ENCODE measurements at places on chromosomes 2 and 18.

- no peak for DNase-seq
Measured at GRCh38 chr2:226839161-226839560, 3.3 kb downstream of the RHBDD1 start.

DNA sequence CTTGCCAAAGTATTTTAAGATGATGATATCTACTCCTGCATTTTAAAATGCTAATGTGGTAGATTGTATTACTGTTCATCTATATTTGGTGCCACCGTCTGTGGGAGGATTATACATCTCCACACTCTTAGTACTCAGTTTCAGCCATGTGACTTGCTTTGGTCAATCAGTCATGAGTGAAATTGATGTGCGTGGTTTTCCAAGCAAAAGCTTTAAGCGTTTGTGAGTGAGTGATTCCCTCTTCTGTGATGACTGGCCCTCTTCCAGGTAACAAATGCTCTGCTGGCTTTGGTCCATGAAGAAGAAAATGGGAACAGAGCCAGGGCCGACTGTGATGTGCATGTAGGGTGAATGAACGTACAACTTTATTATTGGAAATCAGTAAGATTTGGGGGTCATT is 330.4 kb downstream of the LPIN1 start:
- no peak for DNase-seq

DNA sequence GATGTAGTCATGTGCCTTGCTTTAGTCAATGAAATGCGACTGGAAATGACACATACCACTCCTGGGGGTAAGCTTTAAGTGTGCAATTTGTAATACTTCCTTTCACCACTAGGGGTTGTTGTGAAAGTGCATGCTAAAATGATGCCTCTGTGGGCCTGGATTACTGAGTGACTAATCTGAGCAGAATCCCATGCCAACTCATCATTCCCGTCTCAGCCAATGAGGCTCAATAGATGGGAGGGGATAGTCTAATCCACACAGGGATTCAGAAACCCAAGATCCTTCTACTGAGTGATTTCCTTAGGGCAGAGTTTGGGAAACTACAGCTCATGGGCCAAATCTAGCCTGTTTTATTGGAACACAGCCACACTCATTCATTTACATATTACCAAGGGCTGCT is 54.0 kb downstream of the HRH4 start:
- DNase-seq = no peak

DNA sequence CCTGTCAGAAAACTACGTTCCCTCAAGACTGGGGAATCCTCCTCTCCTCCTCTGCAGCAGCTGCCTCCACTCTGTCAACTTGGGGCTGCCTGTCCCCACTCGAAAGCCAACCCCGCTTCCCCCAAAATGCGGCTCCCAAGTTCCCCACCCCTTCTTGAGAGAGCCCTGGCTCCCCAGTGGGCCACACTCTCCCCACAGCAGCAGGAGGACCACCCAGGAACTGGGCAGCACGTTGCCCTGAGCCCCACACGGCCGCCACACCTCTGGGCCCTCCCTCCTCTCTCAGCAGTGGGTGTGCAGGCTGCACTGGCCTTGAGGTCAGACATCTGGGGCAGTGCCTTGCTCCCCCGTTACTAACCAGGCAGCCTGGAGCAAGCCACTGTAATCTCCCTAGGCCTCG is 9.6 kb upstream of the TEX51 start:
- DNase-seq = no peak

- DNase-seq = no peak
Measured at GRCh38 chr2:109160714-109161440, 31.9 kb downstream of the SH3RF3 start.

- DNase-seq = no peak
Measured at GRCh38 chr2:23622466-23622865, 237.5 kb downstream of the KLHL29 start.

GRCh38 chr18:51077217-51077616 is 47.2 kb downstream of the SMAD4 start:
- DNase-seq = peak; percentile 23

DNA sequence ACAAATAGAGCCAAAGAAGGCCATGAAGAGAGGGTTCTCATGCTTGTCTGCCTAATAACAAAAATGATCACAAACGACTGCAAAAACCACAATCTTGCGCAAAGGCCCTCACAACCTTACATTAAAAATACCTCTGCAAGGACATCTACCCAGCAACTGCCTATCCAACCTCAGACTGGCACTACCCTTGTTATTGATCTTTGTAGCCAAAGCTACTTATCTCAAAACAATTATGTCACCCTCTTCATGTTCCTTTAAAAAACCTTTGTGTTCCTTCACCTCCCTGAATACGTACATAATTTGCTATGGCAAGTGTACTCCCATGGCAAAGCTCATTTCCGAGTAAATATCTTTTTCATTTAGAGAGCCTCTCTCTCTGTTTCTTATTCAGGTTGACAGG is 44.1 kb downstream of the TMEM163 start:
- no peak for DNase-seq

- DNase-seq = no peak
Measured at GRCh38 chr2:64406407-64406774, 47.6 kb upstream of the LGALSL start.

GRCh38 chr2:38794235-38794946 is 16.4 kb downstream of the GEMIN6 start:
- DNase-seq = no peak

GRCh38 chr2:113032737-113033136 is 19.9 kb downstream of the IL36B start:
- DNase-seq = no peak

DNA sequence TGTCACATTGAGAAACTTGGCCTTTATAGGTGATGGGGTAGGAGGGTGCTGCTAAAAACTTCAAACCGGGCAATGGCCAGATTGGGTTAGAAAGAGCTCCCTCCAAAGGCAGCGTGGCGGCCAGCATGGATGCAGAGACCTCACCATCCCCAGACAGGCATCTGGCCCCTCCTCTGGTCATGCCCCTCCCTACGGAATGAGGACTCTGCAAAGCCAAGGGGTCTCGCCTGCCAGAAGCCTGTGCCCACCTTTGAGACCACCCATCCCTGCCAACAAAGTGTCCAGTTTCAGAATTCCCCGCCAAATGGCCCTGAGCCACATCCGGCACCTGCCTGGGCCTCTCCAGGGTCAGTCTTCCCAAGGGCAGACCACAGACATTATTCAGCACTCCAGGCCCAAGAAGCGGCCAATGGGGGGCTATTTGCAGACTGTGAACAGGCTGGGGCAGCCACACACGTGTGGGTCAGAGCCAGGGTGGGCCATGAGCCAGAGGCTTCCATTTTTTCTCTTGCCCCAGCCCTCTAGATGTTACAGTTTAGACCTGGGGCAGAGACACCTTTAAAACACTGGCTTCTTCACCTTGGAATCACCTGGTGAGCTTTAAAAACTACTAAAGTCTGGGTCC is 4.2 kb upstream of the ATP6V1B1 start:
- no peak for DNase-seq

DNA sequence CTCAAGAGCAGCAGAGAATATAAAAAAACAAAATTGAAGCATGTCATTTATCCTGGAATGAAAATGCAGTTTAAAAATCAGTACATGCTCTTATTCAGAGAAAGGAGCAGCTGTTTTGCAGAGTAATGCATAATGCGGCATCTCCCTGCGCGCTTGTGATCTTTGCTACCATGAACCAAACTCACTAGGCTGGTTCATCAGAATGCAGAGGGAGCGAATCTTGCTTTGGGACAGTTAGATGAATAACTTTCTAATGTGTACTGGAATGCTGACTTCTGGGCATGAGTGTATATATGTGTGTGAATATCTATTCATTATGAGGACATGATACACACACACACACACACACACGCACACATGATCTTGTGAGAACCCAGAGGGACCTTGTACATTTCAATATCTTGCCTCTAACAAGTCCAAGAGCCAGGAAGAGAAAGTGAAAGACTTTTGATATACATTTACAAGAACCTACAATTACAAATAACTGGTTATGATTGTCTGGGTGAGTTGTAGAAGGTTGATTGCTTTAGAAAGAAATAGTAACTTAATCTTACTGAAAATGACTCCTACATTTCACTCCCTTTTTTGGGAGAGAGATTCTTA is 54.1 kb upstream of the THOC1 start:
- DNase-seq = no peak

GRCh38 chr2:151869291-151869690 is 41.1 kb upstream of the ARL5A start:
- no peak for DNase-seq

DNA sequence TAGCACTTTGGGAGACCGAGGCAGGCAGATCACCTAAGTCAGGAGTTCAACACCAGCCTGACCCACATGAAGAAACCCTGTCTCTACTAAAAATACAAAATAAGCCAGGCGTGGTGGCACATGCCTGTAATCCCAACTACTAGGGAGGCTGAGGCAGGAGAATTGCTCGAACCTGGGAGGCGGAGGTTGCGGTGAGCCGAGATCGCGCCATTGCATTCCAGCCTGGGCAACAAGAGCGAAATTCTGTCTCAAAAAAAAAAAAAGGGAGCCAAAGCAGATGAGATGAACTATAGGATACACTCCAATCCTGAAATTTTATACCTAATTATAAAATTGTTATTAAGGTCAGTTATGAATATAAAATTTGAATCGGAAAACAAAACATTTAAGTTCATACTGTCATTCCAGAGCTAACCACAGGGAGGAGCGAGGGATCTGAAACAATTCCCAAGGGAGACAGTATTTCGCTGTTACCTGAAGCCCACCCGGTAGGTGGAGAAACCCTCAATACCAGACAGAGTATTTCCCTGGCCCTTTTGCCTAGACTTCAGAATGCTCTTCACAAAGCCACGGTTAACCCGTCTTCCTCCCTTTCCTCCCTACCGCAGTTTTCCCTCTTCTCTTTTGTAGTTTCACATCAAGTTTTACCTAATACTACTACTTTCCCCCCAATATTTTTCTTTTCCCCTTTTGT is 1.4 kb downstream of the PPM1G start:
- DNase-seq = peak; percentile 48

DNA sequence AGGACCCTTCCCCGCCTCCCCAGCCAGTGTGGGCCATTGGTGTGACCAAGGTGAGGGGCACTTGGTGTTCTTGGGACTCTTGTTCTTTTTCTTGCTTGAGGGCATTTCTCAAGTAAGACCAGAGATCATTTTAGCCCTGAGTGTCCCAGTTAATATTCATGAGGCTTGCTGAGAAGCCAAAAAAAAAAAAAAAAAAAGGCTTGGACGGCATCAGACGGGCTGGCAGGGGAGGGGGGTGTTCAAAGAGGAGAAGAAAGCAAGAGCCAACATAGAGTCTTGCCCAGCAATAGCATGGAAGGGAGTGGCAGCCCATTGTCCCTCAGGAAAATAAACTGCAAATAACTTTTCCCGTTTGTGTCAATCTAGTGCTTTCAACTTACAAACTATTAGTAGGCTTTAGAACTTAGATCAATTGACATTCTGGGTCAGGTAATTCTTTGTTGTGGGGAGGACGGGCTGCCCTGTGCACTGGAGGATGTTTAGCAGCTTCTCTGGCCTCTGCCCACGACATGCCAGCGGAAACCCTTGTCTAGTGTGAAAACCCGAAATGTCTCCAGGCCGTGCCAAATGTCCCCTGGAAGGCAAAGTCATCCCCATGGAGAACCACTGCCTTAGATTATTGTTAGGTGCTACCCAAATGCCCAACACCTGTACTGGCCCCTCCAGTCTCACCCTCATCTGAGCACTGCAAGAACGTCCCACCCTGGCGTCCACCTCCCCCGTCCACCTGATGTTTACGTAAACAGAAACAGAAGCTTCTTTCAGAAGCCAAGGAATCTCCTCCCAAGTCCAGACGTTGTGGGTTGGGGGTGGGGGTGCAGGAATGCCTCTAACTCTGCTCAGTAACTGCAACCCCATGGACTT is 163.4 kb downstream of the BCL2 start:
- no peak for DNase-seq

GRCh38 chr2:204662956-204663355 is 117.7 kb downstream of the PARD3B start:
- no peak for DNase-seq

Data from astrocyte of the cerebellum (primary cell).